Stimulated activated naive CD4-positive, alpha-beta T cell treated with Interleukin-2 at 50 U/mL for 16 hours (primary cell): ENCODE measurements at places on chromosomes 1 and 21.

- DNase-seq, result no peak
Measured at GRCh38 chr1:42937141-42937696, 21.4 kb downstream of the SLC2A1 start.

DNA sequence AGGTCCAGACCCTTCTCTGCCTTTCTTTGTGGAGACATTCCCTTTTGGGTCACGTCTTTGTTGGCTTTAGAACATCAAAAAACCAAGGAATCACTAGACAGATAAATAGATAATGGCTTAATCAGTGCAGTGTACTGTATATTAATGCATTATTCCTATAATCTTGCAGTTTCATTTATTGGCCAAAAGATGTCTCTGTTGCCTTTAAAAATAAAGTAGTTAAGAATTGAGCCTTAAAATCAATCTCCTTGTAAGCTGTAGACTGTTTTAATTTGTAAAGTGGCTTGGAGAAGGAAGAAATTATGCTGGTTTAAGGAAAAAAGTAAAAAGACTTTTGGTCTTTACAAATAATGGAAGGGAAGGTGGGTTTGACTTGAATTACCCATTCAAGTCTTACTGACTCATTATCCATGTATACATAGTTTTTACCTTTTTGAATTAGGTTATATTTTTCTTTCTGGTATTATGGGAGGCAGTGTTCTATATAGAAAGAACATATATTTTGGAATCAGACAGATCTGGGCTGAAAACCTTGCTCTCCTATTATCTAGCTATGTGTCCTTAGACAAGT, 84.6 kb downstream of the VPS13D start:
- DNase-seq, result no peak

- no peak for DNase-seq
Measured at GRCh38 chr1:233316473-233316872, 11.1 kb upstream of the MAP3K21 start.

DNA sequence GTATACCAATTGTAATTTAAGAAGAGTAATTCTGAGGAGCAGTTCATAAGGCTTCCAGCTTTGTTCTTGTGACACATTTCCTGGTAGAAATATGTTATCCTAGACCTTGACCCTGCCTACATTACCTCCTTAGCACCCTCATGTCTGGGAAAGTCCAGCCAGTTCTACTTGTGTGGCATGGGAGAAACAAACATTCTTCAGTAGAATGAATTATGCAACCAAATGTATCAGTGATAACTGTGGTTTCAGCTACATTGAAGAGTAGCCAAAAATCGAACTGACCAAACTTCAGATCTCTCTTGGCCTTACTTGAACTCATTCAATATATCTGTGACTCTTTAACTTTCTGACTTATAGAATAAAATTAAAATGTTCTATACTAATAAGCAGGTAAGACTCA, 308.1 kb upstream of the LYPLAL1 start:
- no peak for DNase-seq

DNA sequence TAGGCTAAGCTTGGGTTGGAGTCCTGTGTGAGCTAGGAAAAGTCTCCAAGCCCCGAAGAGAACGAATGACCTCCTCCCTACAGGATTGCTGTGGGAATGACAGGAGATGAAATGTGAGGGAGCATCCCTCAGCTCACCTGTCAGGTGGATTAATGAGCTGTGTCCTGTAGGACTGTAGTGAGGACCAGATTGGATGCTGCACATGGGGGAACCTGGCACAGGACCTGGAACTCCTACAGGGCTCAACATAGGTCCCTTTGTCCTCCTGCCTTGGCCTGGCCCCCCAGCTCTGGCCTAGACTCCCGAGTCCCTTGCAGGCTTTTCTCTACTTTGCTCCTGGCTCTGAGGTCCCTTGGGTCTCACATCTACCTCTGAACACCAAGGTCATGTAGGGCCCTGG, 155.7 kb downstream of the PTPRU start:
- no peak for DNase-seq

- peak; percentile 69 for DNase-seq
Measured at GRCh38 chr1:154342836-154343472, 17.6 kb downstream of the ATP8B2 start.

- no peak for DNase-seq
Measured at GRCh38 chr1:109377698-109378097, 20.0 kb downstream of the SORT1 start.

- DNase-seq, result no peak
Measured at GRCh38 chr1:8847990-8848389, 30.5 kb downstream of the ENO1 start.

- no peak for DNase-seq
Measured at GRCh38 chr1:116679091-116679827, 11.7 kb upstream of the IGSF3 start.

GRCh38 chr1:219088778-219089557, 84.7 kb upstream of the LYPLAL1 start:
- no peak for DNase-seq

- no peak for DNase-seq
Measured at GRCh38 chr1:38656726-38657125, 202.8 kb downstream of the RRAGC start.

DNA sequence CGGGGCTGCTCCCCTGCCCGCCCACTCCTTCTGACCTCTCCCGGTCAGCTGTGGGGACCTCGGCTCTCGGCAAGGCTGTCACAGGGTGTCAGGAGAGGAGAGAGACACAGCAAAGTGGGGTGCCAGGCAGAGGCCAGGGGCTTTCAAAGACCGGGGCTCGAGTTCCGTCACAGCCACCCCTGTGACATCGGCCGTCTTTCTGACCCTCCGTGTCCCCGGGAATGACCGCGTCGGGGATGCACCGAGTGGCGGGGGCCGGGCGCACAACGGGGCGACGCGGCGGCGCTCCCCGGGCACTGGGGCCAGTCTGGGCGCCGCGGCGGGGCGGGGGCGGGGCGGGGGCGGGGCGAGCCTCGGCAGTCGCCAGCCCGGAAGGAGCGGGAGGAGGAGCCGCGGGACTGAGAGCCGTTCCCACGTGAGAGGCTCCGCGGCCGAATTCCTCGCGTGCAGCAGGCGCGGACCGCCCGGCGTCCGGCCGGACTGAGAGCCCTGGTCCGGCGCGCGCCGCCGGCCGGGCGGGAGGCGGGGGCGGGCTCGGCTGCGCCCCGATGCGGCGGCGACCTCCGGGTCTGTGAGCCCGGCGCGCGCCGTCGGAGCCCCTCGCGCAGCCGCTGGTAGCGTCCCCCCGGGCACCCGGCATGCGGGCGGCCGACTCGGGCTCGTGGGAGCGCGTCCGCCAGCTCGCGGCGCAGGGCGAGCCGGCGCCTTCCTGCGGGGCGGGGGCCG, 229.7 kb upstream of the TMEM51 start:
- peak; percentile 12 for DNase-seq

- no peak for DNase-seq
Measured at GRCh38 chr1:79499541-79499940, 493.0 kb upstream of the ADGRL4 start.

DNA sequence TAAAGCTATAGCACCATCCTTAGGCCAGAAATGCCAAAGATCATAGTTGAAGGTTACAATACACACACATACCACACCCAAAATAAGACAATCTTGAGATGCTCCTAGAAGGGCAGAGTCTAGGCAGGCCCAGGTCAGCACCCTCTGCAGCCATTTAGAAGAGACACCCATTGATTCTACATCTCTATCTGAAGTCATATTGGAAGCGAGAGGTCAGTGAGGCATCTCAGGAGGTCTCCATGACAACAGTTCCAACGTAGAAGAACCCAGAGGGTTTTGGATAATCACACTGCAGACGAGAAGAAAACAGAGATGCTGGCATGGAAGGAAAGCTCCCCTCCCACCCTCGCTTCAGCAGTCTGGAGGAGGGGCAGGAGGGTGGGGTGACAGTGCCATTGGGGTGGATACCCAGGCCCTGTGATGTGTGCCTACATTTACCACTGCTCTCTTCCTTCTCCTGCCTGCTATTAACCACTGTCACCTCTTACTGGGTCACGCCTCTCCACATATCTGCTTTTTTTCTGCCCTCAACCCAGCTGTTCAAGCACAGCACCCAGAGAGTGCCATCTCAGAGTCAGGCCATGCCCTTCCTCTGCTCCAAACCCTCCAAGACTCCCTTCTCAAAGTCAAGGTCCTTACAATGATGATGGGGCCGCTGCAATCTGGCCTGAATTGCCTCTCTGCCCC, 6.2 kb downstream of the TMCO4 start:
- no peak for DNase-seq

- no peak for DNase-seq
Measured at GRCh38 chr1:174702011-174702410, 254.2 kb downstream of the GPR52 start.

- DNase-seq, result no peak
Measured at GRCh38 chr1:9014475-9015375, 11.5 kb downstream of the SLC2A7 start.

- peak; percentile 10 for DNase-seq
Measured at GRCh38 chr1:87045761-87046304, 131.4 kb downstream of the HS2ST1 start.

- DNase-seq, result no peak
Measured at GRCh38 chr1:58447886-58448285, 98.6 kb downstream of the OMA1 start.

DNA sequence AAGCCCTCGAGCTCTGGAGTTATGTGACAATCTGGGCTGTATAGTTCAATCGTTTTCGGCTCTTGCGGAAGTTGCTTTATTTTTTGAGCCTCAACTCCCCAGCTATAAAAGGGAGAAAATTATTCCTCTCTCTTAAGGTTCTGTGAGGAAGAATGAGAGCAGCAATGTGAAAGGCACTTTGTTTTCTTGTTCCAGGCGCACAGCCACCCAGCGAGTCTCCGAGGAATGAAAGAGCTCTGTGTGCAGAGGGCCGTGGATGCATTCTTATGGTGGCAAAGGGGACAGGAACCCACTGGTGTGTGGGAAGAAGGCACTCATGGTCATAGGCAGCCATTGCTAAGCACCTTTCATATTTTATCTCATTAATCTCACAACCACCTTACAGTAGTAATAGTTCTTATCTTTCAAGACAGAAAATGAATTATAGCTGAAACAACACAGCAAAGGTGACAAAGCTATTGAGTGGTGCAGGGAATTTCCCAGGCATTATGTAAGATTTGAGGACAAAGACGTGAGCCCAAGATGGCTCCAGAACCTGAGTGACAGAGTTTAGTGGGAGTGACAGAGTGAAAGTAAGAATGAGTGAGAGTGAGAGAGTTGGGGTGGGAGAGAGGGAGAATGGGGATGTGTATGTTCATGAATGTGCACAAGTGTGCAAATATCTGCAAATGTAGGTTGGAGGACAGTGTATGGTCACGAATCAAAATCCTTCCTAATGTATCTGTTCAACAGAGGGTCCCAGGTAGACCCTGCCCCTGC, 9.4 kb downstream of the CYP2J2 start:
- DNase-seq, result no peak

GRCh38 chr1:183289051-183289496, 103.0 kb downstream of the LAMC2 start:
- no peak for DNase-seq

GRCh38 chr1:53583021-53583867, 124.0 kb downstream of the DMRTB1 start:
- DNase-seq, result no peak

DNA sequence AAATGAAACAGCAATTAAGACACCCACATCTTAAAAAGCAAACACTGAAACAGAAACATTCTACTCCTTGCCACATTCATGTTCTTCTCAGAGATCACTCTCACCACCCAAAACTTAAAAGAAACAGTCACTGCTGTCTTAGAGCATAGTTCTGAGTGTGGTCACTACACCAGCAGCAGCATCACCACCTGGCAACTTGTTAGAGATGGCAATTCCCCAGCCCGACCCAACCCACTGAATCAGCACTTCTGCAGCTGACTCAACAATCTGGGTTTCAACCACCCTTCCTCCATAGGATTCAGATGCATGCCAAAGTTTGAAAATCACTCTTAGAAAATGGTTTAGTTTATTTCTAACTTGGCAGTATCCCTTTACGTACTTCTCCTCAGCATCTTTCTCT, 126.1 kb downstream of the CDC42BPA start:
- DNase-seq, result peak; percentile 9

- peak; percentile 23 for DNase-seq
Measured at GRCh38 chr1:34786521-34787325, 5.7 kb downstream of the GJB3 start.

- no peak for DNase-seq
Measured at GRCh38 chr21:25732091-25732760, 2.5 kb downstream of the ATP5PF start.

DNA sequence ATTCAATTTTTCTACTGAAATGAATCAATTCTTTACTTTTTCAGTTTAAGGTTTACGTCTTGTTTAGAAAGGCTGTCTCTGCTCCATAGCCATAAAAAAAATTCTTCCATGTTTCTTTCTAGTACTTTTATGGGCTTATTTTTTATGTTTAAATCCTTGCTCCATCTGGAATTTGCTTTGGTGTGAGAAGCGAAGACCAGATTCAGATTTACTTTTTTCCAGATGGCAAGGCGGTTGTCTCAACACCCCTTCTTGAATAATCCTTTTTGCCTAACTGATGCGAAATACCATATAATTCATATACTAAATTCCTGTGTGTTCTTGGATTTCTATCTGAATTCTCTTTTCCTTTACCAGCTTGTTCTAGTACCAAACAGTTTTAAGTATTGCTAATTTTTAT, 101.5 kb downstream of the C1orf94 start:
- DNase-seq, result no peak

GRCh38 chr1:37865348-37866120, 6.1 kb upstream of the MTF1 start:
- DNase-seq, result peak; percentile 27
